ENCODE measurements at places on chromosomes 7 and 10.

GRCh38 chr10:132449811-132450181 lies 52.8 kb downstream of the PWWP2B start:
- DNase-seq: no peak

DNA sequence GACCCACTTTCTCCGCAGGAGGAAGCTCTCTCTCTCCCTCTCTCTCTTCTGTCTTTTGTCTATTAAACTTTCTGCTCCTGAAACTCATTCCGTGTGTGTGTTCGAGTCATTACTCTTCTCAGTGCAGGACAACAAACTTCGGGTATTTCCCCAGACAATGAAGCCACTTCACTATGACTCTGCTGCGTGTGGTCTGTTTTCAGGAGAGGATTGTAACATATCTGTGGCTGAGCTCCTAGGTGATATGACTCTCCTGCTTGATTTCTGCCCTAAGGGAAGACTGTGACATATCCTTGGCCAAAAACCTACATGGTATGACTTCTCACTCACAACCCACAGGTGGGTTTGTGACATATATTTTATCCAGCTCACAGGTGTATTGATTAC lies 39.9 kb upstream of the ZNF107 start:
- DNase-seq: no peak

GRCh38 chr10:127345231-127345965 lies 149.0 kb upstream of the INSYN2A start:
- DNase-seq: no peak

- no peak for DNase-seq
These were observed 66.1 kb downstream of the RBM33 start for GRCh38 chr7:155710530-155710929.

DNA sequence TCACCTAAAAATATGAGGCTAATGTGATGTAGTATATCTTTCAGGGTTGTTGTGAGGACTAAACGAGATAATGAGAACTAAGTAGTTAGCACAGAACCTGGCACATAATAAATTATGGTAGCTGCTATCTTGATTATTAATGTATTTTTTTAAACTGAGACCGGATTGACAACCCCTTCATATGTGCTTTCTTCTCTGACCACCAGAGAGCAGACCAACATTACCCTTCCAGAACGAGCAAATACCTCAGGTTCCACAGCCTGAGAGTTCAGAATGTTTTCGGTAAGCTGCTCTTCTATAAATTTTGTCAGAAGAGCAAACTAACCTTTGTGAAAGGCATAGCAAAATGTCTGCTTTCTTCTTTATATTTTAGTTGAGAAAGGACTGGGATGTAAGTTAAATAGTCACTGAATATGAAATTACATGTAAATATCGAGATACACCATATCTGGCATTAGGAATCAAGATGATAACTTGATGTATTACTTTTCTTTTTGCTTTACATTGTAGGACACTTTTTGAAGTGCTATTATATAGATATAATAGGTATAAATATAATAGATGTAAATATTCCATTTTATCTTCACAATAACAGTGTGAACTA lies 13.6 kb upstream of the BPGM start:
- no peak for DNase-seq

DNA sequence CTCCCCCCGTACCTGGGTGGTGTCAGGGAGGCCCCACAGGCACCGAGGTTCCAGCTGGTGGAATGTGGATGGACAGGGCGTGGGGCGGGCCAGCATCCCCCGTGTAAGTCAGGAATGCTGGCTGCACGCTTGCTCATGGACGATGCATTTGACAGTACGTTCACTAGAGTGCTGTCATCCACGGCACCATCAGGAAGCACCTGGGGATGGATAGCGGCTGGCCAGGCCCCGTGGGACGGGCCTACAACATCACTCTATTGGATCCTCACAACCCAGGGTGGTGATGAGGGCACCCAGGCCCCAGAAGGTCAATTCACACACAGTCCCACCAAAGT lies 63.6 kb downstream of the INSIG1 start:
- DNase-seq: peak; percentile 53

DNA sequence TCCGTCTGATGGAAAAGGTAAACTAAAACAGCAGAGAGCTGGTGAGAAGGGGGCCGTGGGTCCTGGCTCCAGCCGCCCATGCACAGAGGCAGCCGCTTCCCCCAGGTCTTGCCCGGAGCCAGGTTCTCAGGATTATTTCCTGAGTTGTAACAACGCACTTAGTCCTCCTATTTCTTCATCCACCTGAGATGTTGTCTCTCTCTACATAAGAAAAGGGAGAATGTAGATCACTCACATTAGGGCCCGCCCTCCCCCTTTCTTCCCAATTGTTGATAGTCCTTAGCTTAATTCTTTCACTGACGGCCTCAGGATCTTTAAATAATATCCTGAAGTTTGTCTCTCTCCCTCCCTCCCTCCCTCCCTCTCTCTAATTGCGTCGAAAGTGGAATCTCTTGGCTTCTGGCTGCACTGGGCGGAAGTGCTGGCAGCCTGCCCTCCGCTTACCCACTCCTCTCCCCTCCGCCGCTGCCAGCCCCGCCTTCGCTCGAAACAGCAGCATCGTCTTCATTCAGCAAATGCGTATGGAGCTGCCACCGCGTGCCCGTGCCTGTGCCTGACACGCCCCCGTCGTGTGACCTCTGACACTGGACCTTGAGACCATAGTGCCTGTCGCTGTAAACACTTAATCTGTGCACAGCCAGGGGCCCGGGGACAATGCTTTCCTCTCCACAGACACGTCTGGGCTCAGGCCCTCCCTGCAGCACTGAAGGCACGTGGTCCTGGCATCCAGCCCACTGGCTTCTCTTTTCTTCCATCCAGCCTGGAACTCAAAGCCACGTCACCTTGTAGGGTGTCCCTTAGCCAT lies 174.5 kb upstream of the PPP2R2D start:
- DNase-seq: peak; percentile 84

- no peak for DNase-seq
These were observed 10.0 kb upstream of the PCGF5 start for GRCh38 chr10:91210435-91210834.

DNA sequence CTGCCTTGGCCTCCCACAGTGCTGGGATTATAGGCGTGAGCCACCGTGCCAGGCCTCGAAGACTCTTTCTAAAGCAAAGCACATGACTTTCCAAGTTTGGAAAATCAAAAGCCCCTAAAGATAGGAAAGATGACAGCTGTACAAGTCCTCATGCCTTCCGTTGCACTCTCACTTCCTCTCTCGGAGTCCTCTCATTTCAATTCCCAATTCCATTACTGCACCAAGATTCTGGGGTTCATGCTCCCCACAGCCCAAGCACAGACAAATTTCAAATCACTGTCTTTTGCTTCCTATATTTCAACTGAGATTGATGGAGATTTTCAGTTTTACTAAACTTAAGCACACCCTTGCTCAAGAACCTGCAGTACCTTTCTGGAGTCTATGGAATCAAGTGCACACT lies 10.9 kb upstream of the PLAU start:
- no peak for DNase-seq

- no peak for DNase-seq
These were observed 20.5 kb downstream of the CASD1 start for GRCh38 chr7:94530109-94530508.

- DNase-seq: peak; percentile 75
These were observed 476.3 kb upstream of the FOXK1 start for GRCh38 chr7:4205828-4206227.

DNA sequence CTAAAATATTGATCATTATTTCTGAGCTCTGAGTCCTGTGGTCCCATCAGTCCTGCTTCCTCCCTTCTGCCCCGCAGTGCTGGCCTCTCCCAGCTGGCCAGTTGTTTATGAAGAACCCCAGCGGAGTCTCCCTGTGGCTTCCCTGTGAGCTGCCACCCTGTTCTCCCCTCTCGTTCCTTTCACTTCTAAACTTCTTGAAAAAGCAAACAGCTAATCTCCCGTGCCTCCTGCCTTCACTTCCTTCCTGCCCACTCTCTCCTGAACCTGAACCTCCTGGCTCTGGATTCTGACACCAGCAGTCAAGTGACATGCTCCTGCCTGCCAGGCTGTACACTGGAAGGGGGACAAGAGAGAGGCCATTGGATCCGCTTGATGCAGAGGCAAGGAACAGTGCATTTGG lies 63.7 kb upstream of the ZPBP start:
- DNase-seq: no peak

- no peak for DNase-seq
These were observed 29.3 kb downstream of the TNS3 start for GRCh38 chr7:47552621-47553020.

GRCh38 chr7:18402488-18403183 lies 92.9 kb upstream of the HDAC9 start:
- DNase-seq: no peak

- no peak for DNase-seq
These were observed 10.9 kb downstream of the SEC31B start for GRCh38 chr10:100508691-100509150.

Measured in posterior vena cava (tissue), 2 donors.